Activated CD4-positive, CD25-positive, alpha-beta regulatory T cell (primary cell): ENCODE measurements at places on chromosomes 5 and 9.

GRCh38 chr9:32413424-32413823 is 29.0 kb downstream of the ACO1 start:
- no peak for DNase-seq

DNA sequence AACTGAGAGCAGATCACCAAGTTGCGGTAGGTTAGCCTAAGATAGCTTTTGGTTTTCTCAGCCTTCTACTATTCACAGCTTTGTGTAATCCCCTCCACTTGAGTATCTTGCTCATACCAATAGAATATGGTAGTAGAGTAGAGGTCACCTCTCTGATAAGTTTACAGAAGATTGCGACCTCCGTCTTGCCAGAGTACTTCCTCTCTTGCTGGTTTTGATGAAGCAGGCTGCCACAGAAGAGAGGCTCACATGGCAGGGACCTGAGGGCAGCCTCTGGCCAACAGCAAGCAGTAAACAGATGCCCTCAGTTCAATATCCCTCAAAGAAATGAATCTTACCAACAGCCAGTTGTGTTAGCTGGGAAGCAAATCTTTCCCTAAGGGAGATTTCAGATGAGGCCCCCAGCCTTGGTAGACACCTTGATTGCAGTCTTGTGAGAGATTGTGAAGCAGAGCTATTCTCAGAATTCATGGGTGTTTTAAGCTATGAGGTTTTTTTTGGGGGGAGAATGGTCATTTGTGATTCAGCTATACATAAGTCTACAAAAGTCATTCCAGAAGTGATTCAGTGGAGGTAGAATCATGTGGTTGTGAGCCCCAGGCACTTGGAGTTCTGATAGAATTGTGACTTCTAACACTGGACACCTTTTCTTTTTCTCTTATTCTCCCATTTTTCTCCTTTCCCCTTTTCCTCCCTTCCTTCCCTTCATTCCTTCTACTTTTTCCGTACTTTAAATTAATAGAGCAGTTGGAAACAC is 22.7 kb upstream of the CDKN2B start:
- DNase-seq, result no peak

GRCh38 chr9:37677435-37677834 is 26.7 kb downstream of the FRMPD1 start:
- no peak for DNase-seq

DNA sequence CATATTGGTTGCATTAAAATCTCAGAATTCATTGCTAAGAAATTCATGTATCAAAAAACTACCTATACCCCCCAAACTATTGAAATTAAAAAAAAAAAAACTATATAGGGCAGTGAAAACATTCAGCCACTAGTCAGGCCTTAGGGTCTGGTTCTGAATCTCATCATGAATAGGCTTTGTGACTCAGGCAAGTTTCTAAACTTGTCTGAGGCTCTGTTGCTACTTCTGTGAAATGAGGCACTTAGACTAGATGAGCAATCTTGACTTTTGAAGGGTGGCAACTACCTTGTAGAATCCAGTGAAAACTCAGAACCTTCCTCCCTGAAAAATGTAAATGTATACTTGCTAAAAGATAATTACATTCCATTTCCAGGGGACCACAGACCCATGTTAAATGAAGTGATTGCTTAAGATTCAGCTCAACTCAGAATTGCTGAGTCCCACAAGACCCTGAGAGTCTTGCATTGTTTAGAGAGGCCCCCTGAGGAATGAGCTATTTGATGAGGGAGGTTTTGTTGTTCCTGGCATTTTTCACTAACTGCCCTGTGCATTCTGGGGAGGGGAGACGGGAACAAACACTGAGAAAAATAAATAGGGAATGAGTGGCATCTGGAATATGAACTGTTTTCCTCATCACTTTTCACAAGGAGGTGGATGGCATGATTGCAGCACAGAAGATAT is 29.5 kb downstream of the RAI14 start:
- DNase-seq, result no peak

DNA sequence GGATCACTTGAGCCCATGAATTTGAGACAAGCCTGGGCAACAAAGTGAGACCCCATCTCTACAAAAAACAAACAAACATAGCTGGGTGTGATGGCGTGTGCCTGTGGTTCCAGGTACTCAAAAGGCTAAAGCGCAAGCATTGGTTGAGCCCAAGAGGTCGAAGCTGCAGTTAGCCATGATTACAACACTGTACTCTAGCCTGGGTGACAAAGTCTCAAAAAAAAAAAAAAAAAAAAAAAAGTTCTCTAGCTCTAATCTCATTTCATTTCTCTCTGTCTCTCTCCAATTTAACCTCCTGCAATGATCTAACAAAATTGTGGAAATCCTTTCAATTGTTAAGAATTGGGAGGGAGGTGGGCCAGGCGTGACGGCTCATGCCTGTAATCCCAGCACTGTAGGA is 33.3 kb downstream of the LPAR1 start:
- no peak for DNase-seq

GRCh38 chr5:68646144-68646543 is 430.6 kb downstream of the PIK3R1 start:
- DNase-seq, result no peak

DNA sequence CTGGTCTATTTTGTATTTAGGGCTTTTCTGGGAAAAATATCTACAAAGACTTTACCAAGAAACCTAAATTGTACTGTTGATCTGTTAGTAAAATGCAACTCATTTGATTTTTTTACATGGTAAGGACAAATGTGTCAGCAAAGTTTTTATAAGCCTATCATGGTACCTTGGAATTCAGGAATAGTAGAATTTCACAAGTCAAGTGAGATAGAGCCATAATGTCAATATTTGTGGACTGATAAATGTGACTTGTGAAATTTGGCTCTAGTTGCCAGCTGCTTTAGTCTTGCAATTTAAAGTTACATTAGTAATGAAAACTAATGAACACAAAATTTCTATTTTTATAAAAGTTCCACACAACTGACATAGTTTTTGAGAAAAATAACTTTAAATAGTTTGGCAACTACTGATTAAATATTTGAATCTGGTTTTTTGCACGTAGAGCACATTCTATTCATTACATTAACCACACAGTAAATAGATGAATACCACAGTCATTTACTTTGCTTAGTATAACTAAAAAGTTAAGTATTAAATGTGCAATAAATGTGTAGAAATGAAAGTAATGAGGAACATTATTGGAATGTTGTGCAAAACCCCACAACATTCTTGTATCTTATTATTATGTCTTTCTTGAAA is 41.2 kb upstream of the RIOK2 start:
- no peak for DNase-seq

GRCh38 chr5:79021753-79022152 is 36.6 kb upstream of the ARSB start:
- no peak for DNase-seq

DNA sequence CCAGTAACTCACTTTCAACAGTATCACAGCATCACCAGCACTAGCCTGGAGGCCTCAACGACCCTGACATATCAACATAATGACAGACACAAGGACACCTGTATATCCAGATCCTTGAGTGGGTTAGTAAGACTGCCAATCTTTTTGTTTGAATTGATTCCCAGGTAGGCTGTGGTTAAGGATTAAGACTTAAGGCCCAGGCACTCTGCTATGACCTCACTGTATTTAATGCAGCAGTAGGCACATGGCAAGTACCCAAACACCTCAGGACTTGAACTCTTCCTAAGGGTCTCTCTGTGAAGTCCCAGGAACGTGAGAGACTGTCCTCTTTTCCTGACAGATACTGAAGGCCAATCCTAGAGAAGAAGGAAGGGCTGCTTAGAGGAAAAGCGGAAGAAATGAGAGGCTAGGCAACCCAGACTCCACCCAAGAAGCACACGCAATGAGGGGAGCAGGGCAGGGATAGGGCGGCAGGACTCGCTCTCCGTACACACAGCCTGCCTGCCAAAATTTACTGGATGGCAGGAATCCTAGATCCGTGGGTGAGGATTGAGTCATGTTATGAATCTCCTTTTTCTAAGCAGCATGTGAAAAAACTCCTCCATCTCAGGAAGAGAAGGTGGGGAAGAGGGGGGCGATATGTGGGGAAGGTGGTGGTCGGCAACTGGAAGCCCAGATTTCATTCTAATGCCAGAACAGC is 93.4 kb downstream of the SIL1 start:
- DNase-seq, result no peak

DNA sequence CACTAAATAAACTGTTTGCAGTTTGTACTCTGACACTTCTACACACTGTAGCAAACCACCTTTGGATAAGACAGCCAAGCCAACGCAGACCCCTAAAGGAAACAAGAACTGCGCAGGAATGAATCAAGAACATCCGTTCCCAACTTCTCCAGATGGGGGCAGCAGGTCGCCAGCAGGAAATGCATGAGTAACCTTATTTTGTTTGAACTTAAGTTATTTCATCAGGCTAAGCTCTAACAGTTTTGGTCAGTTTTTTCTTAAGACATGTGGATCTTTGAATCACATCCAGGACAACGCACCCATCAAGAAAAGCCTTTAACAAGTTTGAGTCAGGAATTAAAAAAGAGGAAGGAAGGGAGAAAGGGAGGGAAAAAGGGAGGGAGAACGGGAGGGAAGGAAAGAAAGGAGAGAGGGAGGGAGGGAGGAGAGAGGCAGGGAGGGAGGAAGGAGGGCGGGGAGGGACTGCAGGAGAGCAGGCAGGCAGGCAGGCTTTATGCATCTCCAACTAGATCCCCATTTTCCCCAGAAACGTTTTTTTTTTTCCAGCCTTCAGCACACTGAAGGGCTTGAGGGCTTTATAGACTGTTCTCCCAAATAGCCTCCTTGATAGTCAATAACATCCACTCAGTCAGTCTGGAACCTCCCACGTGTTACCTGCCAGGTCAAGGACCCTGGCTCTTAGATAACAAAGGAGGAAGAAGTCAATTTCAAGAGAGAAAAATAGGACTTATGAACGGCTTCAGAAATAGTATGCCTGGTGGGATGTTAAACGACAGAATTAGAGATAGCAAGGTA is 22.2 kb downstream of the BHMT start:
- peak; percentile 17 for DNase-seq

DNA sequence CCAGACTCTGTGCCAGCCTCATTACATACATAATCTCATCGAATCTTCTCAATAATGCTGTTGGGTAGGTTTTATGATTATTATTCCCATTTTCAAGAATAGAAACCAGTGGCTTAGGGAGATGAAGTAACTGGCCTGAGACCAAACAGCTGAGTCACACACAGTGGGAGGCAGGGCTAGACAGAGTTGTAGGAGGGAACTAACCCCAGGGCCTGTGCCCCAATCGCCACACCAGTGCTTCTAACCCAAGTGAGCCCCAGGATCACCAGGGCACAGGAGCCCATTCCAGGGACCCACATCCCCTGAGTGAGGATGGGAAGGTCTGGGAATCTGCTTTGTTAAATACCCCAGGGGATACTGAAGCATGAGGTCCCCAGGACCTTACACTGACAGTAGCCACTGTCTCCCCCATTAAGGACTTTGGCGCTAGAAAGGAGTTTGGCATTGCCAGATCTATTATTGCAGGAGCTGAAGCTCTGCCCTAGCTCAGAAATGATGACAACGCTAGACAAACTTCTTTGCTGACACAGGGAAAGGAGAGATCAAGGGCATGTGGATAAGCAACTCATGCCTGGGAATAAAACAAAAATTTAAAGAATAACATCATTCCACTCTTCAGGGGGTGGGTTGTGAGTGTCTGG is 63.8 kb upstream of the PPARGC1B start:
- no peak for DNase-seq

DNA sequence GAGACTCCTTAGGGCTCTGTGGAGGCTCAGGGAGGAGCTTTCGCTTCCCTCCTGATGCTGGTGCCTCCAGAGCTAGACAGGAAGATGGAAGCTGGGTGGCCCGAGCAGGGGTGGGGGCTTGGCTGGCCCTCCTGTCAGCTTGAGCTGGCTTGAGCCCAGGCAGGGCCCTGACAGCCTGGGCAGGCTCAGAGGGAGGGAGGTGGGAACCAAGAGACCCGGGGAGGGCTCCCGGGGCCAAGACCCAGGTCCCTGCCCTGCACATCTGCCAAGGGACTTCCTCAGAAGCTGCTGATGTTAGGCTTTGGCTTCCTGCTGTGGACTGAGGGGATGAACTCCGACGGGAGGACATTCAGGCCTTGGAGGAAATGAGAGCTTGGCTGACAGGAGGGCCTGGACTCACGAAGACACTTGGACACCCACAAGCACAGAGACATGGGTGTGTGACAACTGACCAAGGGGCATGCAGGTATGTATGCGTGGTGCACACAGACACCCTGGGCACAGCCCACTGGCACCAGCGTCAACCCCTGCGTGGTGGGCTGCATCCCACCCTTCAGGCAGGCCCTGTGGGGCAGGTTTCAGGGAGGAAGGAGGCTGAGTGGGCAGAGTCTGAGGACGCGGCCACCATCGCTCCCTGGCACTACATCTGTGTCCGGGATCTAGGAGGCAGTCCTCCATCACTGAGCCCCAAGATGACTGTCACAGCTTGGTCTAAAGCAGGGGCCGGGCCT is 1.7 kb upstream of the LTC4S start:
- DNase-seq, result no peak

DNA sequence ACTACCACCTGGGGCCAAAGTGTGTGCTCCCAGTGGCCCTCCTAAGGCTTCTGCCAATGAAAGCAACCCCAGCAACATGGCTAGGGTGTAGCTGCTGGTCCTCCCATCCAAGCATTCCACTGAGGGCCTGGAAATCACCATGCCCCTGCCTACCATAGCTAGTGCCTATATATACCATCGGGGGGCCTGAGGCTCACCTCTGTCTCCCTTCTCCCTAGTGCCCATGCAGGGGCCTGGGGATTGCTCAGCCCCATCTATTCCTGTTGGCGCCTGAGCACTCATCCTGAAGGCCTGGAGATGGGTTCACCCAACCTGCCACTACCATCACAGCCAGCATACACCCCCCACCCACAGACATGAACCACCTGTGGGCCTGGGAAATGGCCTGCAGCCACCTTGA is 367.3 kb downstream of the RAB3C start:
- no peak for DNase-seq

- no peak for DNase-seq
Observed at GRCh38 chr9:99126312-99126711, 21.4 kb downstream of the TGFBR1 start.

GRCh38 chr5:78979117-78979742 is 5.9 kb downstream of the ARSB start:
- DNase-seq, result no peak

- DNase-seq, result no peak
Observed at GRCh38 chr5:127097278-127097677, 24.0 kb upstream of the C5orf63 start.

DNA sequence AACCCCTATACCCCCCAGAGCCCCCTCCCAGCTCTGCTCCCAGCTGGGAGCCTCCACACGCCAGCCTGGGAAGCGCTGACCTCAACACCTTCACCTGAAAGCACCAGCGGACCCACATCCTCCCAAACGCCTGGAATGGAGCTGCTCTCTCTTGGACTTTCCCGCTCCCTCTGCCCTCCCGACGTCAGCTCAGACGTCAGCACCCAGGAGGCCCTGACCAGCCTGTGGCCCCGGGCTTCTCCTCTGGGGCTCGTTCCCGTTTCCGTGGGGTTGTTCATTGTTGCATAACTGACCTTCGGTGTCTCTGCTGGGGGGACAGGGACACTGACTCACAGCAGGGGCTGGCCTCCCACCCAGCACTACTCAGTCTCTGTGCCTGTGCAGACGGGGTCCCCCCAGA is 35.0 kb upstream of the SLC6A3 start:
- no peak for DNase-seq

GRCh38 chr5:172303572-172304335 is 20.2 kb upstream of the UBTD2 start:
- DNase-seq, result no peak

GRCh38 chr9:76101075-76101474 is 210.6 kb downstream of the PCSK5 start:
- DNase-seq, result no peak
